ENCODE measurements at places on chromosomes 7 and 10. TPM values are rescaled to one million over a fixed set of nuclear protein-coding genes. Genes with fewer than 3 reads are reported as not detected.

GRCh38 chr7:141014125-141014523 is 628 bp downstream of the MRPS33 start:
- H3K27me3 ChIP-seq = no peaks in the 10 kb centered on the region
- H3K36me3 ChIP-seq = peaks cover 11% of the 10 kb centered on the region
- H3K4me1 ChIP-seq = peaks cover 30% of the 10 kb centered on the region
- H3K4me3 ChIP-seq = peak overlapping the region; percentile 84
- no peak for DNase-seq

The CAMK1D gene
- under 0.01 TPM for polyA plus RNA-seq

The RBP4 gene
- polyA plus RNA-seq = 931 TPM

The CALML5 gene
- not detected for polyA plus RNA-seq

GRCh38 chr7:16502303-16502702 is 24.3 kb upstream of the LRRC72 start:
- no peak for DNase-seq
- no peak overlapping the region for H3K4me3 ChIP-seq
- no peak overlapping the region for H3K27ac ChIP-seq
- H3K36me3 ChIP-seq = no peaks in the 10 kb centered on the region
- no peaks in the 10 kb centered on the region for H3K27me3 ChIP-seq

The TUBB8 gene
- 0.26 TPM for polyA plus RNA-seq

The KCNIP2 gene
- polyA plus RNA-seq = 0.88 TPM

The GPER1 gene
- 12.7 TPM for polyA plus RNA-seq

- no peaks in the 10 kb centered on the region for H3K4me1 ChIP-seq
- no peaks in the 10 kb centered on the region for H3K27me3 ChIP-seq
- DNase-seq = no peak
- no peak overlapping the region for H3K27ac ChIP-seq
- H3K4me3 ChIP-seq = no peak overlapping the region
Measured at GRCh38 chr7:30815388-30815854, 44.2 kb downstream of the MINDY4 start.

DNA sequence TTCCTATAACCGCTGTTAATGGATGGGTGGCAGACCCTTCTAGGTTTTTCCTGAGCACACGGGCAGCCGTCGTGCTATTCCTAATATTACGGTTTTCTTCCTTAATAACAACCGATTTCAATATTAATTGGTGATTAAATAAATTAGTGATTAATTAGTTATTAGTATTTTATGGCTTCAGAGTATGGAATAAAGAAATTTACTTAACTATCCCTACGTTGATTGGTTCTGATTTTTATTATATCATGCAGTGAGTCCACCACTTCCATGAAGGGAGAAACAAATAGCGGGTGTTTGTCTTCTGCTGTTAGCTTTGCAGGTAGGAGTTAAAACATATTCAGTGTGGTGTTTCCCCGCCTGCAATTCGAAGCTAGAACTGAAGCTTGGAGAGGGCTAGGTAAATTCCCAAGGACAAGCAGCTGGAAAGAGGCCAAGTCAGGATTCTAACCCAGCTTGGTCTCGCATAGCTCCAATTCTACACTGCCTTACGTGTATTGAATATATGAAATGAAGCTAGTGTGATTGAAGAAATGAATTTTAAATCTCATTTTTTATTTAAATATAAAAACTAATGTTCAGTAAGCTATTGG is 928 bp upstream of the CSTF2T start:
- H3K36me3 ChIP-seq = no peaks in the 10 kb centered on the region
- peaks cover 12% of the 10 kb centered on the region for H3K4me1 ChIP-seq
- DNase-seq = no peak
- peak overlapping the region; percentile 84 for H3K27ac ChIP-seq
- H3K27me3 ChIP-seq = no peaks in the 10 kb centered on the region

The PRKG1 gene
- 0.01 TPM for polyA plus RNA-seq

GRCh38 chr10:46068905-46069304 is 22.8 kb upstream of the MSMB start:
- H3K4me1 ChIP-seq = peaks cover 64% of the 10 kb centered on the region
- H3K36me3 ChIP-seq = no peaks in the 10 kb centered on the region
- H3K4me3 ChIP-seq = no peak overlapping the region
- H3K27me3 ChIP-seq = no peaks in the 10 kb centered on the region
- no peak for DNase-seq

GRCh38 chr10:31623466-31623865 is 304.4 kb downstream of the ZEB1 start:
- H3K4me1 ChIP-seq = 0 out of 2 replicates have a peak, but pooled peaks cover 7% of the 10 kb centered on the region
- H3K27me3 ChIP-seq = no peaks in the 10 kb centered on the region
- no peaks in the 10 kb centered on the region for H3K36me3 ChIP-seq
- no peak overlapping the region for H3K27ac ChIP-seq
- no peak for DNase-seq

The MEIG1 gene
- polyA plus RNA-seq = not detected

The ACTR3C gene
- 3.2 TPM for polyA plus RNA-seq

DNA sequence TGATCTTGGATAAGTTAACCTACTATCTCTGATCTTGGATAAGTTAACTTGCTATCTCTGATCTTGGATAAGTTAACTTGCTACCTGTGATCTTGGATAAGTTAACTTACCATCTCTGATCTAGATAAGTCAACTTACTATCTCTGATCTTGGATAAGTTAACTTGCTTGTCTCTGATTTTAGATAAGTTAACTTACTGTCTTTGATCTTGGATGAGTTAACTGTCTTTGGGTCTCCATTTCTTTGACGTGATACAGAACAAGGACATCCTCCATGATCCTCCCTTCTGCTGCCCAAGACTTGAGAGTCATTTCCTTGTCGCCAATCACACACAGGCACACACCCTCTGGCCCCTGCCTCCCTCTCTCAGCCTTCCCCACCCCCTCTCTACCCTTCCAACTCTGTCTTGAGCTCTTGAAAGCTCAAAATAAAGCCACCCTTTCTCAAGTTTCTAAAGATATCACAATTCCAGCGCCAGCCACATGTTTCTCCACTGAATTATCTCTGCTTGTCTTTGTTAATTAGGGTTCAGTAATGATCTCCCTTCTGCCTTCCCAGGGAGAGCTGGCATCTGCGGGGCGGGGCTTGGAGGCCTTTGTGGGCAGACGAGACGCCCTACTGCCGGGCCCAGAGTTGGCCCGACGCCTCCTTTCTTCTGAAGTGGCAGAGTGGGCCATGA is 85.1 kb upstream of the GTF2I start:
- H3K27me3 ChIP-seq = no peaks in the 10 kb centered on the region
- H3K4me1 ChIP-seq = peaks cover 13% of the 10 kb centered on the region
- H3K27ac ChIP-seq = no peak overlapping the region
- no peak for DNase-seq
- H3K4me3 ChIP-seq = no peak overlapping the region

DNA sequence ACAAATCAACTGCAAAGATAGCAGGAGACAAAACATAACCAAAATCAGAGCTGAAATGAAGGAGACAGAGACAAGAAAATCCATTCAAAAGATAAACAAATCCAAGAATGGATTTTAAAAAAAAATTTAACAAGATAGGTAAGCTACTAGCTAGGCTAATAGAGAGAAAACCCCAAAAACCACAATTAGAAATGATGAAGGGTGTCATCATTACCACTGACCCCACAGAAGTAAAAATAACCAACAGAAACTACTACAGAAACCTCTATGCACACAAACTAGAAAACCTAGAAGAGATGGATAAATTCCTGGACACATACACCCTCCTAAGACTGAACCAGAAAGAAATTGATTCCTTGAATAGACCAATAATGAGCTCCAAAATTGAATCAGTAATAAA is 117.6 kb downstream of the DNAJC1 start:
- no peak for DNase-seq
- no peak overlapping the region for H3K27ac ChIP-seq
- no peak overlapping the region for H3K4me3 ChIP-seq
- no peaks in the 10 kb centered on the region for H3K36me3 ChIP-seq
- H3K27me3 ChIP-seq = no peaks in the 10 kb centered on the region

GRCh38 chr7:32115831-32116230 is 45.6 kb upstream of the PDE1C start:
- H3K4me1 ChIP-seq = no peaks in the 10 kb centered on the region
- H3K4me3 ChIP-seq = no peak overlapping the region
- H3K36me3 ChIP-seq = no peaks in the 10 kb centered on the region
- no peaks in the 10 kb centered on the region for H3K27me3 ChIP-seq
- H3K27ac ChIP-seq = no peak overlapping the region

GRCh38 chr10:28807760-28808613 is 130.7 kb downstream of the BAMBI start:
- H3K4me3 ChIP-seq = peak overlapping the region; percentile 44
- no peaks in the 10 kb centered on the region for H3K36me3 ChIP-seq
- H3K27ac ChIP-seq = peak overlapping the region; percentile 43
- peak; percentile 60 for DNase-seq
- no peaks in the 10 kb centered on the region for H3K27me3 ChIP-seq

GRCh38 chr7:135736586-135737305 is 8.8 kb upstream of the SLC13A4 start:
- DNase-seq = no peak
- H3K4me3 ChIP-seq = no peak overlapping the region
- no peak overlapping the region for H3K27ac ChIP-seq
- H3K4me1 ChIP-seq = no peaks in the 10 kb centered on the region
- H3K27me3 ChIP-seq = peaks cover 18% of the 10 kb centered on the region

DNA sequence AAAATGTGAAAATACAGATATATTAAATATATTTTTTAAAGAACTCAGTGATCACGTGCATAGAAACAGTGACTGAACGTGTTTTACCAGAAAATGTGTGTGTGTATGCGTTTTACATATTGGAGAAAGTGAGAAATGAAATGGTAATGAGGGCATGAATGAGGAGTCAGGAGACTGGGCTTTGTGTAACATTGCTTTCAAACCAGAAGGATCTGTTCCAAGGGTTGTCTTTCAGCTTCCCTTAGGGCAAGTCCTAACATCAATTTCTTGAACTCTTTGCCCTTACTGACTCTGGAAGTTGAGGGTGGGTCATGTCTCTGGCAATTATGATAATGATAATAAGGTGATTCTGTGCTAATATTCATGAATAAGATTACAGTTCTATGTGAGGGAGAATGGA is 557.3 kb downstream of the PHTF2 start:
- H3K27me3 ChIP-seq = no peaks in the 10 kb centered on the region
- no peaks in the 10 kb centered on the region for H3K36me3 ChIP-seq
- no peak overlapping the region for H3K27ac ChIP-seq

All from HepG2 (cell line).